SHP77 (cell line): ENCODE measurements at places on chromosomes 4 and X.

DNA sequence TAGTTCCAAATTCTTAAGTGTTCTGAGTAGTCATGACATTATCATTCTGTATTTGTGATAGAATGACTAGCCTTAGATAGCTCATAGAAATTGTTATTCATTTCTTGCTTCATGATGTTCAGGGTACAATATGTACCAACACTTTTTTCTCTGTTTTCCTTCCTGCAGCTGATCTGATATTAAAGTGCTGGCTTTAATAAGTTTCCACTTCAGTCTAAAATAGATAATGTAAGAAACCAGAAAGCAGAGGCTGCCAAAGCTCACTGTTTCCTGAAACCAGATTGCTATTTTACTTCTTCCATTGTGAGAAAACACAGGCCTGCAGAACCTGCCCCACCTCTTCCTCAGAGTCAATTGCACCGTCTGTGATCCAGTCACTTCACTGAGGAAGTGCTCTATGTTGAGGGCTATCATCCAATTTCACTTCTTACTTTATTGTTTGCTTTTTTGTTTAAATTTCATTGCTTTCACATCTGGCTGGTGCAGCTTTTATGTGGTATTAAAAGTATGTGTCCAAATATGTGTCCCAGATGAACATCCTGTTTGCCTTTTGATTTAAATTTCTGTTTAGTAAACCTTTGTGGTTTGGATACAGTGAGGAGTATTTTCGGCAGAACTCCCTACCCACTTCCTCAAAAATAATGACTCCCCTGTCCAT is 652.1 kb downstream of the ANKRD50 start:
- DNase-seq, result no peak

DNA sequence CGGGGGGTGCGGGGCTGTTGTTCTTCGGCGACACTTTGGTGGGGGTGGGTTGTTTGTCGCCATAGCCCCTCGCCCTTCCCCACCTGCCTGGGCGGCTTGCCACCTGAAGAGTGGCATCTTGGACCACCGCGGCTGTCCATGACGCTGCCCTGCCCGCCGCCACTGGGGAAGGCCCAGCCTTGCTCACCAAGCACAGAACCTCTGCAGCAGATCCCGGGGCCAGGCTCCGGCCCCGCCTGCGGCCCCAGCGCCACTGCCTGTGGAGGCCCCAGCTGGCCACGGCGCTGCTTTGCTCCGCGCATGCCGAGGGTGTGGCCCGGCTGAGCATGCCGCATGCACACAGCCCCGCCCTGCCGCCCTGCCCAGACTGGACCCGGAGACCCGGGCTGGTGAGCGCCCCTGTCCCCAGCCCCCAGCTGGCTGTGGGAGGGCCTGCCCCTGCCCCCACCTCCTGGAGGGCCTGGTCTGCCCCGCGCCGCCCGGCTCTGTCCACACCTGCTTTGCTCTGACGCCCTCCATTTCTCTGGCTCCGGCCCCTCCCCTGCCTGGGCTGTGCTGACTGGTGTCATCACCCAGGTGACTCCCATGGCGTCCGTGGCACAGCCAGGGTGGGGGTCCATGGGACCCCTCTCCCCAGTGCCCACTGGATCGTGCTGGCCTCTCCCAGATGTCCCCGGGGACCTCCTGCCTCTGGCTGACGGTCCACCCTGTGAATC is 5.3 kb downstream of the NAT8L start:
- no peak for DNase-seq

DNA sequence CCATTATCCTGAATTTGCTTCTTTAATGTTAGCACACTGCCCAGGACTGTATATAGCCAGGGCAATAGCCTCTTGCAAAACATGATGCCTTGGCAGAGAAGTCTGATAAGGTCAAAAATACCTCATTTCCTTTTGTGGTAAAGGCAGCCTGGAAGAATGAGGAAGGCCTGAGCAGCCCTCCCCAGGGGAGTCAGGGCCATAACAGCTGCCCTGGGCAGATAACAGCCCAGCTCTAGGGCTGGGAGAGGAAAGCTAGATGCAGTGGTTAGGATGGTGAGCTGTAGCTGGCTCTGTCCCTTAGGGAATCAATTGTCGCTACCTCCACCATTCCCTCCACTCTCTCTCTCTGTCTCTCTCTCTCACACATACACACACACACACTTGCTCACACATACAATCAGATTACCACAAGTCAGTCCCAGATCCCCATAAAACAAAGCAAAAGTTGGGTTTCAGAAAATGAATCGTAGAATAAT is 29.2 kb downstream of the EFHC2 start:
- no peak for DNase-seq

GRCh38 chrX:12979616-12980015 is 4.7 kb downstream of the TMSB4X start:
- DNase-seq, result no peak

- DNase-seq, result no peak
Observed at GRCh38 chrX:148611993-148612392, 111.6 kb downstream of the AFF2 start.
